ENCODE measurements at places on chromosomes 16 and 17. TPM values are rescaled to one million over a fixed set of nuclear protein-coding genes. Genes with fewer than 3 reads are reported as not detected.

C1QTNF8 gene
- total RNA-seq = not detected

CES1 gene
- 0.15 TPM for total RNA-seq

HBZ gene
- not detected for total RNA-seq

KRT39 gene
- not detected for total RNA-seq

DOC2A gene
- not detected for total RNA-seq

ZNF48 gene
- 12.7 TPM for total RNA-seq
